Stimulated activated memory B cell treated with anti-CD40 and anti-IgM and Interleukin-4, amounts not matched to agents 10 μg/mL and 1 μg/mL and 100 μg/mL, for 72 hours (primary cell): ENCODE measurements at places on chromosomes 4 and X.
A peak's percentile ranks its signal among the peaks of the same experiment; 100 is the strongest.

DNA sequence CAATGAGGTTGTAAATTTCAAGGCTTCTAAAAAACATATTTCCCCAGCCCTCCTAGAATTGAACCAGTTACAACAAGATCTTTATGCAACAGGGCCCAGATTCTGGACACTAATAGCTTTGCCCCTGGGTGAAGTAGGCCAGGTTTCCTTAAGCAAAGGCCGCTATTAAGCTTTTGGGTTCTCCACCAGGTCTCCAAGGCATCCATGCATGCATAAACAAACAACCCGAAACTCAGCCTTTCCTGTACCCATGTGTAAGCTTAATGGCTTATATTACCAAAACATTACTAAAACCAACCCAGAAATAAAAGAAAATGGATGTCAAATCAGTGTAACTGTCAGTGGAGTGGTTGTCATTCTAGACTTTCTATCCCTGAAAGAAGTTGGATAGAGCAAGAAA, 137.1 kb downstream of the ARHGAP6 start:
- no peak for ATAC-seq

GRCh38 chrX:2464677-2465166, 36.1 kb downstream of the DHRSX start:
- ATAC-seq: no peak

DNA sequence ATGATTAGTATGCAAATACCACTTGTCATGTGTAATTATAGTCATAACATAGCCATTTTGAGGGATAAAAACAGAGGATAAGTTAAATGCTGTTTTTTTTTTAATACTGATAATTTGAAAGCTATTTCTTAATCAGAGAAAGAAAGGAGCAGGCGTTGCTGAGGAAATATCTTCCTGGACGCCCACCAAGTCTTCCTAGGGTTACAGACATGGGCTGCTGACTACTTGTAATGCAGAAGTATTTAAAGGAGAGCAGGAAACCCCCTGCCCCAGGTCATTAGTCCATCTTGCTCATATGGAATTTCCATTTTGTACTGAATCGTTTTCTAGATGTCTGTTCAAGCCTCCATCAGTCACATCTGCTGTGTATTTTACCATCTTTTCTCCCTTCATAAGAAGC, 176.2 kb downstream of the ADGRL3 start:
- no peak for ATAC-seq

GRCh38 chr4:172650758-172651530, 517.7 kb upstream of the GALNT7 start:
- no peak for ATAC-seq

DNA sequence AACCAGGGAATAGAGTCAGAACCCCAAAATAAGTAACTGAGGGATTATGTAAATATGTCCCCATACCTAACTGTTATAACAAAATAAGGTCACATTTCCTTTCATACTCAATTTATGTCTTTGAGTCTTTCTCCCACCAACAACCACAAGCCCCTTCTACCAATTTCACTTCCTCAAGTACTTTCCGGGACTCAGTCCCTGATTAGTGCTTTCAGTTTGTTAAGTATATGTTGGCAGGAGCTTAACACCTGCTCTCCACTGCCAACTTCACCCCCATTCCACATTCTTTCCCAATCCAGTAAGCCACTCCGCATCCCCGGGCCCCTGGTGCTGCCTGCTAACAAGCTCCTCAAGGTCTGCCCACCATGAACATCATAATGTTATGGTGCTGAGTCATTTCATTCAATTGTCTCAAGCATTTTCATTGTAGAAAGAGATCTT, 71.3 kb upstream of the SPRY1 start:
- peak; percentile 88 for ATAC-seq

GRCh38 chr4:1850276-1850675, 5.7 kb downstream of the LETM1 start:
- no peak for ATAC-seq

DNA sequence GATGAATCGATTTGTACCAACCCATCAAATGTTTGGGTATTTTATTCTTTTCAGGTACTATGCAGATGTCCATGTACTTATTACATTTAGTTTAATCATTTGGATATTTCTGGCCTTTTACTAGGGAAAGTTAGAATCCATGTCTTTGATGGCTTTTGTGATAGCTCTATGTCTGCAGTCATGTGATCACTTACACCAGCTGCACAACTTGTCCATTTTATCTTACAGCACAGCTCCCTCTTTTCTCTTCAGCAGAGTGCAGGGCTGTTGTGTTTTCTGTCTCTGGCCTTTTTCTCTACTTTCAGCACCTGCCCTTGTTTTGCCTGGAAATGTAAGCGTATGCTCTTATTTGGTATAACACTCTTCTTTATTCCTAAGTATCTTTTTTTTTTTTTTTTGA, 30.6 kb downstream of the WWC2 start:
- ATAC-seq: no peak

DNA sequence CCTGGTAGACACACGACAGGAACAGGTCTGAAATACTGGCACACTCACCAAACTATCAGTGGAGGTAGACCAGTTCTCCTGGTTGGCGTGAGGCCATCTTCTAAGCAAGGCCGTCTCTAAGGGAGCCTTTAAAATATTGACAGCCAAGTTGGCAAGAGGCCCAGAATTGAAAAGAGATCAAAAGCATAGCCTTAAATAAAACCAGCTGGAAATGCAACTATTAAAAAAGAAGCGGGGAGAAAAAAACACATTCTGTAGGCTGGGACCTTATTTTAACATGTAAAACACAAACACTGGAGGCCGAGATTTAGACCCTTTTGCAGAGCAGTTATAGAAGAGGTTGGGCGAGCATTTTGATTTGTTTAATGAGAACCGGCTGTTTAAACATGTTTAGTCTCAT, 233.0 kb upstream of the CLNK start:
- no peak for ATAC-seq

DNA sequence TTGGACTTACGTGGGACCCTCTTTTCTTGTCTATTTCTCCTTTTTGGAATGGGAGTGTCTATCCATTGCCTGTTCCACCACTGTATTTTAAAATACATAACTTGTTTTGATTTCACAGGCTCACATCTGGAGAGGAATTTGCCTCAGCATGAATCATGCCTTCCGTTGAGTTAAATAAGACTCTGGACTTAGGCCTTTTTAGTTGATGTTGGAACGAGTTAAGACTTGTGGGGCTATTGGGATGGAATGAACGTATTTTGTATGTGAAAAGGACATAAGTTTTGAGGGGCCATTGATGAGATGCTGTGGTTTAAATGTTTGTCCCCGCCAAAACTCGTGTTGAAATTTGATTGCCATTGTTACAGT, 66.2 kb downstream of the BEX3 start:
- no peak for ATAC-seq

DNA sequence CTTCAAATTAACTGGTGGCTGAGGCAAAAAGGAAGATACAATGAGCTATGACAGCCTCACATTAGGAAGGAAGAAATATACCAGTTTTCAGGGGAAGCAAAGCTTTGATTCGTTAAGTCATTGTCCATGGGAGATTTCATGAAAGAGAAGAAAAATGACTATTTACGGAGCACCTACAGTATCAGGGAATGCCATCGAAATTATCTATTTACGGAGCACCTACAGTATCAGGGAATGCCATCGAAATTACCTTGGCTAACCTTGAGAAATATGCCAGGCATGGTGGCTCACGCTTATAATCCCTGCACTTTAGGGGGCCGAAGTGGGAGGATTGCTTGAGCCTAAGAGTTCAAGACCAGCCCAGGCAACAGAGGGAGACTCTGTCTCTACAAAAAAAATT, 28.5 kb upstream of the IQSEC2 start:
- no peak for ATAC-seq

- no peak for ATAC-seq
Measured at GRCh38 chr4:120447774-120448173, 381.1 kb upstream of the MAD2L1 start.

DNA sequence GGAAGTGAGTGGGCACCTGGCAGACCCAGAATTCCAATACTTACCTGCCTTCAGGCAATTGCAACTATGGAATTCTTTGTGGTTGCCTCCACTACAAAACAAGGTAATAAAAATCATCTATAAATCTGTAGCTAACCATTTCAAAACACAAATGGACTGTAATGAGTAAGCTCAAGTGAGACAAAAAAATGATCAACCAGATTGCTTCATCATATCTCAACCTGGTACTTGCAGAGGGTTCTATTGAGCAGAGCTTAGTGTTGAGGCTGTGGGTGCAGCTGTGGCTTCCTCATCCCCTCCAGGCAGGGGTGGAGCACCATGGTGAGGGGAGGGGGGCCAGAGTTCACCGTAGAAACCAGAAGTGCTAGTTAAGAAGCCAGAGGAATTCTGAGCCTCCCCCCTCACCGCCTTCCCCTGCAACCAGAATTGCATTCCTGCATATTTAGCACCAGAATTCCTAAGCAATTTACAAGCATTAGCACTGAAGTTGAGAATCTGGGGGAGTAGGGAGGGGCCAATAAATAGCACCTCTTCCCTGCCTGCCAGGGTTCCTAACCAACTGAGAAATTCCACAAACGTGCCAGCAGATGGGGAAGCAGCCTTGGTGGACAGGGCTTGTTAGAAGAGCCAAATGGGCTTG, 11.5 kb downstream of the CTAG1A start:
- no peak for ATAC-seq
